ENCODE measurements at places on chromosomes 2 and 18.

GRCh38 chr18:58212274-58212673 lies 168.2 kb downstream of the NEDD4L start:
- no peak for DNase-seq

GRCh38 chr2:241386519-241386918 lies 30.4 kb downstream of the FARP2 start:
- DNase-seq = no peak

GRCh38 chr18:49371786-49372185 lies 88.7 kb downstream of the DYM start:
- no peak for DNase-seq

DNA sequence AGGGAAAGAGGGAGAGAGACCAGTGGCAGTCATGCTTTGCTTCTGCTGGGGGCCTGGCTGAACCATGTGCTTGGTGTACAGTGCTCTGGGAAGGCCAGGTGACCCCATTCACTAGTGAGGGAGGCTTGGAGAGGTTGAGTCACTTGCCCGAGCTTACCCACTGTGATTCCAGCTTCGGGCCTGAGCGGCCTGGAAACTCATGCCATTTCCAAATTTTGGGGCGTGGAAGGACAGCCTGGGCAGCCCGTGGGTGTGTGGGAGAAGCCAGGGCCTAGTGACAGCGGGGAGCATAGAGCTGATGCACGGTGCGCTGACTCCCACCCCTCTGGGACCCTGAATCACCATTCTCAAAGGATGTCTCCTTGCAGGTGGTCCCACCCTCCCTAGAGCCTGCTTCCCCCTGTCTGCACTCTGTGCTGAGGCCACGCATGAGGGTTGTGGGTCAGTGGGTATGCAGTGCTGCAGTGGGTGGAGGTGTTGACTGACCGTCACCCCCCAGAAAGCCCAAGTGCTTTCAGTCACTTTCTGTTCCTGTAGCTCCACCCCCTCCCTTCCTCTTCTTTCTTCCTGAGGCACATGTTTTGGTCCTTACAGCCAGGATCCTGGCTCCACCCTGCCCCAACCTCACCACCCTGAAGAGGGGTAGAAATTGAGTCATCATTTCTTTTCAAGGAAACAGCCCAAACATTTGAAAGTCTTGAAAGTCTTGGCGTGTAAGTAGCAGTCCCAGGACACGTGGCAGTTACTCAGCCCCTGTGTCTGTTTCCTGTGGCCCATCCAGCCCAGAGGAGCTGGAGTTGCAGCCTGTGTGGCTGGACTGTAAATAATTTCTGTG lies 69.3 kb upstream of the MCFD2 start:
- peak; percentile 30 for DNase-seq

GRCh38 chr2:226999661-227000060 lies 163.8 kb downstream of the RHBDD1 start:
- no peak for DNase-seq

Data from CD4-positive, alpha-beta T cell treated with Interleukin-21 for 1 hour (primary cell).